HuH-7 (cell line): ENCODE measurements at places on chromosomes 3 and 15.

GRCh38 chr15:27706300-27706699 lies 392.8 kb downstream of the OCA2 start:
- no peak for DNase-seq

GRCh38 chr15:88920186-88920891 lies 7.2 kb upstream of the MFGE8 start:
- DNase-seq, result no peak

GRCh38 chr3:142888481-142889211 lies at the start of gene PCOLCE2:
Gene PCOLCE2 (minus strand): TSS chr3:142889083. CDS start chr3:142888896, 187 bp downstream.
- peak; percentile 47 for DNase-seq

- no peak for DNase-seq
Observed at GRCh38 chr3:49713336-49714105, 6.0 kb downstream of the AMIGO3 start.

DNA sequence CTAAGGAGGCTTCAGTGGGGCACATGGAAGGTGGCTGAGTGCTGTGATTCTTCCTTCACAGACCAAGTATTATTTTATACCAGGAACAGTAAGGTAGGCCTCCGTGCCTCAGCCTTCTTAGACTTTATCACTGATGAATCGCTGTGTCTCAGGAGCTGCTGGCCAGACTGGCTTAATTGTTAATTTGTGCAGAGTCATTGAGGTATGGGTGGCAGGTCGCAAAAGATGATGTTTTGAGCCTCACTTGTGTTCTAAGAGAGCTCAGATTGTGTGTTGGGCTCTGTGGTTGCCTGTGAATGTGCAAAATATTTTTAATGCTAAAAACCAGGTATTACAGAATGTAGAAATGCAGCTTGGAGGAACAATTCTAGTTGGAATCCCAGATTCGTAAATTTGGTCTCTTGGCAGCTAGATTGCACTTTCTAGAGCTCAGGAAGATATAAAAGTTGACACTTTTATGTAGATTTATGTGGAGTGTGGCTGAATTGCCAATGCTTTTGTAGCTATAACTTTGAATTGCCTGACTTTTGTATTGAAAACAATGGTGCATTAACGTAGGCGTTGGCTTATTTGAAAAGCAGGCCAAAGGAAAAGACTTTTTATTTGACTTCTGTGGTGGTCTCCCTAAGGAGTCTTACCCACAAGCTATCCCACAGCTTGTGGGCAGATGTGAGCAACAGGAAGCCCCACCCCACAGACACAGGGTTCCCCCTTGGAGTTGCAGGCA lies 53.4 kb downstream of the LARS2 start:
- DNase-seq, result no peak

- no peak for DNase-seq
Observed at GRCh38 chr3:153245661-153246060, 83.6 kb downstream of the RAP2B start.

DNA sequence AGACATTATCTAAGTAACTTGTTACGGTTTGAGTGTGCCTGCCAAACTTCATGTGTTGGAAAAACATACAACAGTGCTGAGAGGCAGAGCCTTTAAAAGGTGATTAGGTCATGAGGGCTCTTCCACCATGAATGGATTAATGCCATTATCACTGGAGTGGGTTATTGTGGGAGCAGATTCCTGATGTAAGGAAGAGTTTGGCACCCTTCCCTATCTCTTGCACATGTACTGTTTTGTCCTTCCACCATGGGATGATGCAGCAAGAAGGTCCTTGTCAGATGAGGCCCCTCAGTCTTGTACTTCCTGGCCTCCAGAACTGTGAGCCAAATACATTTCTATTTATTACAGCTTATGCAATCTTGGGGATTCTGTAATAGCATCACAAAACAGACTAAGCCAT lies 413.9 kb downstream of the EPHA3 start:
- DNase-seq, result no peak
